ENCODE measurements at places on chromosomes 4 and X.

DNA sequence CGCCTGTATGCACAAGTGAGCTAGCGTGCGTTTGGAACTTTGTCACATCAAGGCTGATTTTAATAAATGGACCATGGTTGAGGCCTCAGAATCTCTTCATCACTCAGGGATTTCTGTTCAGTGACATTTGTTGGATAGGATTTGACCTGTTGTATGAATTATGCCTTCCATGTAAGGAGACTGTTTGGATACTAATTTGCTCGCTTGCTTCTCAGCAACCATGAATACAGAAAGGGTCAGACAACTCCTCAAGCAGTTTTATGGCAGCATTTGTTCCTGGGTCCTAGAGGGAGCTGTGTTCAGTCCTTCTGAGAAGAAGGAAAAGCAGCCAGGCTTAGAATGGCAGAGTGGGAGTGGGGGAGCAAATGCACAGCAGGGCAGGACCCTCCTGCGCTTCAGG, 269.7 kb upstream of the LCORL start:
- no peak for DNase-seq

DNA sequence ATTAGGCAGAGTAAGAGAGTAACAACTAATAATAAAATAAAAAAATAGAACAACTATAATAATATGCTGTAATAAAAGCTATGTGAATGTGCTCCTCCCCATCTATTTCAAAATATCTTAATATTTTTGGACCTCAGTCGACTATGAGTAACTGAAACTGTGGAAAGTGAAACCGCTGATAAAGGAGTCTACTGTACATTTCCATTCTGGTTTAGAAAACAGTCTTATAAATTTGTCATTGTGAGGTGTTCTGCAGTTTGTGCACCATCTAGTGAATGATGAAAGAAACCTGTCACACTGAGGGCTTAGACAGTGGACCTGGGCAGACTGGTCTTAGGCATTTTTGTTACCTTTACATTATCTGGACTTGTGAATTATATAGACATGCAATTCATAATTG, 42.0 kb downstream of the TMEM150C start:
- no peak for DNase-seq

DNA sequence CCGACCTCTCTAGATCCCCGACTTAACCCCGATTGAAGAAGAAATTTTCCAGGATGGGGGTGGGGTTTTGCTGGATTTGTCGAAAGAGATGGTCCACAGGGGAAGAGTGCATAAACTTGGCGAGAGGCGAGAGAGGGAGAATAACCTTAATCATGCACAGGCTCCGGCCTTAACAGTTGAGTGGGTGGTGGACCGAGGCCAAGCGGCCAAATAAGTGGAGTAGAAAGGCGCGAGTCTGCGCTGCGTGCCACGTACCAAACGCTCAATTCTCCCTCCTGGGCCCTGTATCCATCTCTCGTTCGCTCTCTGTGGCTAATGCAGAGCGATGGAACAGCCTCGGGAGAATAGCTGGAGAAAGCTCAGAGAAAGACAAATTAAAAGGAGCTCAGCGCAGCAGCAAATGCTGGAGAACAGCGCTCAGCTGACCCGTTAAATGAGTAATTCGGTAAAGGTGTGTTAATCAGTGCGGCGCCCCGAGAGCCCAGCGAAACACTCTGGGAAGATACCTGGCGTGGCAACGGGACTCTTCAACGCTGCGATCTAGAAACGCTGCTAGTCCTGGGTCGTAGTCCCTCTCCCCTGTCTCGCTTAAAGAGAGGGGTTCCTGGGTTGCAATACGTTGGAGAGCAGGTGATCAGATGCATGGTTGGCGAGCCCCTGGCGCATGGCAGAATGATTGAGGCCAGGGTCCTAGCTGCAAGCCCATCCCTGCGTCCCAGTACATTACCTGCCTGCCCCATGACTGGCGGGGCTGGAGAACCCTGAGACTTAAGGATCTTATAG, 887 bp upstream of the IL1RAPL2 start:
- DNase-seq: no peak

DNA sequence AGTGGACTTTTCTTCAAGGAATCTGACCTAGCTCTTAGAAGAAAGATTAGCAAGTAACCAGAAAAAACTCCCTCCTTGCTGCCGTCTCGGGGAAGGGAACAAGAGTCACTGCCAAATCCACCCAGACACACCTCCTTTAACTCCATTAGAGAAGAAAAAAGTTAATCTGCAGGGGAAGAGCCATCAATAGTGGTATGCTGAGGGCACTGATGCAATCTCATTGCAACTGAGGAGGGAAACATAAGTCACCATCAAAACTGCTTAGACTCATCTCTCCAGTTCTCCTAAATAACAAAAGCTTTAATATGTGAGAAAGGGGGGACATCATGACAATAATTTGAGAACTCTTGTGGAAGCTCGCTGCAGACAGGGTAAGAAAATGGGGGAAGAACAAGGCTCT, 49.3 kb upstream of the MAGED4B start:
- DNase-seq: no peak

- no peak for DNase-seq
Measured at GRCh38 chrX:68686097-68686977, 38.9 kb downstream of the STARD8 start.

GRCh38 chr4:128517096-128517738, 229.6 kb upstream of the PGRMC2 start:
- DNase-seq: no peak

- DNase-seq: peak; percentile 0
Measured at GRCh38 chrX:110280954-110281353, 36.9 kb downstream of the AMMECR1 start.

DNA sequence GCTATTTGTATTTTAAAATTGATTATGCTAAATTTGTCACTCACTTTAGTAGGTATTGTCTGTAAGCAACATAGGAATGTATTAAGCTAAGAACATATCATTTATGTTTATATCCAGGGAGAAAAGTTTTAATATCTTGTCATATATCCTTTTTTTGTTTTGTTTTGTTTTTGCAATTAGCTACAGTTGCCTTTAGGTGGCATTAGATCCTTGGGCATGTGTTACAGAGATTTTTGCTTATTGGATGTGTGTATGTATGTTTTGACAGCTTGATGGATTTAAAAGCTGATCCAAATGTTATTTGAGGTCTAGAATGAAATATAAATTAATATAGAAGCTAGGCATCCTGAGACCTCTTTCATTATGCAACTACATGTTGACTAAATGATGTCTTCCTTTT, 36.1 kb upstream of the OTUD4 start:
- DNase-seq: no peak

DNA sequence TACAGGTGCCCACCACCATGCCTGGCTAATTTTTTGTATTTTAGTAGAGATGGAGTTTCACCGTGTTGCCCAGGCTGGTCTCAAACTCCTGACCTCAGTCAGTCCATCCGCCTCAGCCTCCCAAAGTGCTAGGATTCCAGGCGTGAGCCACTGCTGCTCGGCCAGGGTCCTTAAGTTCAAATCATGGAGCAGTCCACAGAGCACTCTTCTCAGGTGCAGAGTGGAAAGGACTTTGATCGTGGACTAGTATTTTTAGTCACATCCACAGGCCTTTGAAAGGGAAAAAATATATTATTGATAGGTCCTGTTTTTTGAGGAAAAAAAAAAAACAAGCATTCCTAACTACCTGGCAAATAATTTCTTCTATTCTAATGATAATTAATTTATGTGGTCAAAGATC, 31.2 kb downstream of the GAB1 start:
- no peak for DNase-seq

DNA sequence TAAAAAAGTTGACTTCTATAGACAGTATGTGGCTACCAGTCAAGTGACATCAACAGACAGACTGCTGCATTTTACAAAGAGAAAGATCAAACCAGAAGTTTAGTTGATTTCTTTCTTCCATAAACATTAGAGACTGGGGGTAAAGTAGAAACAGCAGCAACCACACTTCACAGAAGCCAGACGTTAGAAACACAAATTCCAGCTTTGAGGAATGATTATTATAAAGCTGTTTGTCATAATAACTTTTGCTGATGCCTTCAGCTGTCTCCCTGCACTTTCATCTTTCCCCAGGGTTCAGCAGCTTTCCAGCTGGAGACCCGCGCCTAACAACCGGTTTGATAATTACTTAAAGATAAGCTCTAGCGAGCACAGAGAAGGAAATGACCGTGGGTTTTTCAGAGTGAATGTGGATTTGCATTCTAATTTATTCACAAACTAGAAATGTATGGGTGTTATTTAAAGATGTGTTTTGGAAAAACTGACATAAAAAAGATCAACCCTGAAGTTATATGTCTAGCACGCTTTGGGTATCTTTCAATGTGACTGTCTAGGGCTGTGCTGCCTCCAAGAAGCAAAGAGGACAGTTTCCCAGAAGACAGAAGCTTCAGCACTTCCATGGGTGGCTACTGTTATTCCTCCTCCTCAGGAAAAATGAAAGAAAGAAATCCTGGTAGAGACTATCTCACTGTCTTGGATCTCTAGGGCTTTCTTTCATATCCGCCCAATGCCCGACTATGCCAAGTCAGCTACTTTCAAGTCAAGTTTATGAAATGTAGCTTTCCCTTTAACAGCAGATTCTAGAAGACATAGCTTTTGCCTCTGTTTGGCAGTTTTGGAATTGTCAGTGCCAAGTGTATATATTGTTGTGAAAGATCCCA, 15.0 kb upstream of the ENAM start:
- no peak for DNase-seq

- no peak for DNase-seq
Measured at GRCh38 chrX:132758759-132759158, 199.7 kb downstream of the HS6ST2 start.
